ENCODE measurements at places on chromosomes 1 and 21.

- no peak for DNase-seq
Measured at GRCh38 chr21:38173276-38174035, 83.3 kb upstream of the KCNJ15 start.

- peak; percentile 95 for DNase-seq
Measured at GRCh38 chr1:235917267-235917811, 50.6 kb upstream of the LYST start.

GRCh38 chr21:42624936-42625335 is 28.5 kb upstream of the PDE9A start:
- no peak for DNase-seq

GRCh38 chr1:225774281-225775147 is 3.1 kb upstream of the SRP9 start:
- no peak for DNase-seq

Data from AG04450 (cell line).